Breast epithelium (tissue), 4 donors: ENCODE measurements at places on chromosomes 3 and 15.

GRCh38 chr15:41981371-41982132, 9.2 kb upstream of the EHD4 start:
- H3K27ac ChIP-seq = no peak overlapping the region
- H3K4me3 ChIP-seq = no peak overlapping the region
- DNase-seq = peak; percentile 10
- no peaks in the 10 kb centered on the region for H3K36me3 ChIP-seq
- H3K27me3 ChIP-seq = no peaks in the 10 kb centered on the region

GRCh38 chr15:86178845-86179244, 99.2 kb downstream of the AGBL1 start:
- DNase-seq = no peak
- no peaks in the 10 kb centered on the region for H3K36me3 ChIP-seq
- H3K4me3 ChIP-seq = no peak overlapping the region
- no peak overlapping the region for H3K27ac ChIP-seq
- H3K27me3 ChIP-seq = peaks cover 3% of the 10 kb centered on the region
- H3K4me1 ChIP-seq = no peaks in the 10 kb centered on the region

DNA sequence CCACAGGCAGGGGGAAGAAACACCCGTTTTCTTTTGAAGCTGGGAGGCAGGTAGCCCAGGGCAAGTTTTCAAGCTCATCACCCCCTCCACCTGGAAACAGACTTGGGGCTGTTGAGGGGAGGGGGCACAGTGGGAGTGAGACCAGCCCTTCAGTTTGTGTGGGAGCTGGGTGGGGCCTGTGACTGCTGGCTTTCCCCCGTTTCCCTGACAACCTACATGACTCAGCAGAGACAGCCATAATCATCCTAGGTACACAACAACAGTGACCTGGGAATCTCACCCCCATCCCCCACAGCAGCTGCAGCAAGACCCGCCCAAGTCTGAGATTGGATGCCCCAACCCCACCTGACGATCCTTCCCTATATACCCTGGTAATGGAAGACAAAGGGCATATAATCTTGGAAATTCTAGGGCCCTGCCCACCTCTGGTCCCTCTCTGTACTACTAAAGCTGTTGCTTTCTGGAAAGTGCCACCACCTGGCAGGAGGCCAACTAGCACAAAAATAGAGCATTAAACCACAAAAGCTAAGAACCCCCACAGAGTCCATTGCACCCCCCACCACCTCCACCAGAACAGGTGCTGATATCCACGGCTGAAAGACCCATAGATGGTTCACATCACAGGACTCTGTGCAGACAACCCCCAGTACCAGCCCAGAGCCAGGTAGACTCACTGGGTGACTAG, 422.2 kb upstream of the SGO1 start:
- H3K27ac ChIP-seq = no peak overlapping the region
- H3K27me3 ChIP-seq = no peaks in the 10 kb centered on the region
- H3K4me3 ChIP-seq = no peak overlapping the region
- no peak for DNase-seq
- H3K4me1 ChIP-seq = no peaks in the 10 kb centered on the region

DNA sequence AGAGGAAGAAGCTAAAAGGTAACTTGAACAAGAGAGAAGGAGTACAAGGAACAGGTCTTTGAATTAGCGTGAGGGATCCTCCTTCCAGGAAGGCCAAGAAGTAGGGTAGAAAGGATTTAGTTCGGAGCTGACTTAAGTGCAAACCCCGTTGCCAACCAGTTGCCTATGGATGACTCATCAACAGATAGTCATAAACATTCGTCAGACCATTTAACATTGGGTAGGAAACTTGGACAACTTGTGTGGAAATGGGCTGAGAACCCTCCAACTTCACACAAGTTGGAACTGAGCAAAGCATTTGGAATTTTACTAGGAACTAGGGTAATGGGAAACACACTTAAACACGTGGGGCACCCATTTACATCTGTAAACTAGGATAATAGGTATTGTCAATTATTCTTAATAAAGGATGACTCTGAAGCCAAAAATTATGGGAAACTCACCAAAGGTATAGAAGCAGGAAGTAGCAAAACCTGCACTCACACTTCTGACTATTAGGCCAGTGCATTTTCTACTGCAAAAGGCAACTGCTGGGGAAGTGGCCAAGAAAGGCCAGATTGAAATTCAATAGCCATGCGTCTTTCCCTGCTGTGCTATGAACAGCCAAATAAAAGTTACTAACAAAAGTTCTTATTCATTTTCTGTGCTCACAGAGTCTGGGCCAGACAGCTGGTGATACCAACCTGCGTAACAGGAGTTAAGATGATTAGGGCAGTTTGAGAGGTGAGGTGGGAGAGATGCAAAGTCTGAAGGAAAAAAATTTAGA, 174.5 kb upstream of the TMC3 start:
- no peaks in the 10 kb centered on the region for H3K27me3 ChIP-seq
- H3K27ac ChIP-seq = no peak overlapping the region
- H3K4me3 ChIP-seq = no peak overlapping the region

GRCh38 chr3:95333826-95334225, 1271.0 kb downstream of the NSUN3 start:
- no peak for DNase-seq
- no peak overlapping the region for H3K4me3 ChIP-seq
- H3K27ac ChIP-seq = no peak overlapping the region

DNA sequence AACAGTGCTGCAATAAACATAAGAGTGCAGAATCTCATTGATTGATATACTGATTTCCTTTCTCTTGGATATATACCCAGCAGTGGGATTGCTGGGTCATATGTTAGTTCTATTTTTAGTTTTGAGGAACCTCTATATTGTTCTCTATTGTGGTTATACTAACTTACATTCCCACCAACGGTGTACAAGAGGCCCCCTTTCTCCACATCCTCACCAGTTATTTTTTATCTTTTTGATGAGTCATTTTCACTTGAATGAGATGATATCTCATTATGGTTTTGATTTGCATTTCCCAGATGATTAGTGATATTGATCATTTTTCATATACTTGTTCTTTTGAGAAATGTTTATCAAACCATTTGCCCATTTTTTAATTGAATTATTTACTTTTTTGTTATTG, 12.4 kb upstream of the IREB2 start:
- DNase-seq = no peak
- no peak overlapping the region for H3K4me3 ChIP-seq
- H3K36me3 ChIP-seq = no peaks in the 10 kb centered on the region
- no peaks in the 10 kb centered on the region for H3K4me1 ChIP-seq
- H3K27ac ChIP-seq = no peak overlapping the region

DNA sequence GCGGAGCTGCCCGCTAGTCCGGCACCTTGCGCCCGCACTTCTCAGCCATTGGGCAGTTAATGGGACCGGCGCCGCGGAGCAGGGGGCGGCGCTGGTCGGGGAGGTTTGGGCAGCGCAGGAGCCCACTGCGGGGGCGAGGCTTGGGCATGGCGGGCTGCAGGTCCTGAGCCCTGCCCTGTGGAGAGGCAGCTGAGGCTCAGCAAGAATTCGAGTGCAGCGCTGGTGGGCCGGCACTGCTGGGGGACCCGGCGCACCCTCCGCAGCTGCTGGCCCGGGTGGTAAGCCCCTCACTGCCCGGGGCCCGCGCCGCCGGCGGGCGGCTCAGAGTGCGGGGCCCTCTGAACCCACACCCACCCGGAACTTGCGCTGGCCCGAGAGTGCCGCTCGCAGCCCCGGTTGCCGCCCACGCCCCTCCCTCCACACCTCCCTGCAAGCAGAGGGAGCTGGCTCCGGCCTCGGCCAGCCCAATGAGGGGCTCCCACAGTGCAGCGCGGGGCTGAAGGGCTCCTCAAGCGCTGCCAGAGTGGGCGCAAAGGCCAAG, 835.0 kb downstream of the TBL1XR1 start:
- no peaks in the 10 kb centered on the region for H3K27me3 ChIP-seq
- H3K4me3 ChIP-seq = no peak overlapping the region
- H3K36me3 ChIP-seq = no peaks in the 10 kb centered on the region
- no peaks in the 10 kb centered on the region for H3K4me1 ChIP-seq
- H3K27ac ChIP-seq = no peak overlapping the region

DNA sequence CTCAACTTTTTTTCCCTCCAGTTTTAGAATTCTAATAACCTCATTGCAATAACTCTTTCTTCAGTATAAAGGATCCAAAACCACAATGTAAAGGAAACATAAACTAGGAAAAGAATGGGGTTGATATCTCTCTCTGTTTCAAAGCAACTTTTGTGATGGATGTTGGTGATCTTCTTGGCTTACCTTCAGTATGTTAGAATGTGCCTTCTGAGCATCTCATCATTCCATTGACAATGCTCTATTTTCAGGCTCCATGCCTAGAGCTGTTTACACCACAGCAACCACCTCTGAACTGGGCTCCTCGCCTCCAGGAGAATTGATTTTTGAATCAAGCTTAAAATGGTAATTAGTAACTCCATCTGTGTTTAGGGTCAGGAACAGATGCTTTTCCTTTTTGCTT, 6.6 kb downstream of the NLGN1 start:
- H3K27ac ChIP-seq = no peak overlapping the region
- no peaks in the 10 kb centered on the region for H3K4me1 ChIP-seq
- DNase-seq = no peak
- H3K27me3 ChIP-seq = no peaks in the 10 kb centered on the region
- no peak overlapping the region for H3K4me3 ChIP-seq

- no peaks in the 10 kb centered on the region for H3K27me3 ChIP-seq
- DNase-seq = no peak
- no peaks in the 10 kb centered on the region for H3K4me1 ChIP-seq
- no peak overlapping the region for H3K4me3 ChIP-seq
- H3K27ac ChIP-seq = no peak overlapping the region
Observed at GRCh38 chr3:108623504-108623903, 34.0 kb downstream of the DZIP3 start.

DNA sequence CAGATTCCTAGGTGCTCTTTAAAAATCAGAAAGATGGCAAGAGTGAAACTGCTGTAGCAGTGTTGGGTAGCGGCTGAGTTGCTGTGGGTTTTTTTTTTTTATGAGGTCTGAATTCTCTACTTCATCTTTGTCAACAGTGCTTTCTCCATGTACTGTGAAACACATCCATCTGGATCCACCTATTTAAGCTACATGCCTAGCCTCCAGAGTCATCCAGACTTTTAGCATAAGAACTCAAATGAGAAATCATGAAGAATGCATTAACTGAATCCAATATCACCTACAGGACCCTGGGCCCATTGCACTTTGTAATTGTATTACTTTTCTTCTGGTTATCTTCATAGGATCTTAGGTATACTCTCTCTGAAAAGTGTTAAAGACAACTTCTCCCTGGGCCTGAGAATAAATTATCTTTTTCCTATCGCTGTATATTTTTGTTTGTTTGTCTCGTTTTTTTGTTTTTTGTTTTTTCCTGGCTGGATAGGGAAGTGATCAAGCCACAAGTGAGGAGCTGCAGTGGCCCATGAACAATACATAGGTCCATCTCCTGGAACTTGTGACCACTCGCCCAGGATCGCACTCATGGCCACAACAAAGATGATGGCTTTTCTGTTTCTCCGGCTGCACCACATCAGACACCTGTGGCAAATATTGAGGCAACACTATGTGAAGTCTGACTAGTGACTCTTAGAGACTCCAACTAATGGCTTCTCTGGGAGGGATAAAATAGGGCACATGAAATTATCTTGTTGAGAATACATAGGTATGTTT, 609.9 kb upstream of the AGTR1 start:
- no peaks in the 10 kb centered on the region for H3K36me3 ChIP-seq
- H3K27ac ChIP-seq = no peak overlapping the region
- H3K4me1 ChIP-seq = no peaks in the 10 kb centered on the region
- no peaks in the 10 kb centered on the region for H3K27me3 ChIP-seq
- no peak overlapping the region for H3K4me3 ChIP-seq

- no peak overlapping the region for H3K27ac ChIP-seq
- H3K4me1 ChIP-seq = no peaks in the 10 kb centered on the region
- H3K27me3 ChIP-seq = no peaks in the 10 kb centered on the region
- DNase-seq = no peak
- no peak overlapping the region for H3K4me3 ChIP-seq
Observed at GRCh38 chr15:52379395-52380106, 83.9 kb upstream of the MYO5C start.

- no peak overlapping the region for H3K27ac ChIP-seq
- DNase-seq = no peak
- no peaks in the 10 kb centered on the region for H3K27me3 ChIP-seq
- H3K4me3 ChIP-seq = no peak overlapping the region
- H3K36me3 ChIP-seq = no peaks in the 10 kb centered on the region
- H3K4me1 ChIP-seq = no peaks in the 10 kb centered on the region
Observed at GRCh38 chr3:138396752-138397410, 37.5 kb upstream of the ESYT3 start.

DNA sequence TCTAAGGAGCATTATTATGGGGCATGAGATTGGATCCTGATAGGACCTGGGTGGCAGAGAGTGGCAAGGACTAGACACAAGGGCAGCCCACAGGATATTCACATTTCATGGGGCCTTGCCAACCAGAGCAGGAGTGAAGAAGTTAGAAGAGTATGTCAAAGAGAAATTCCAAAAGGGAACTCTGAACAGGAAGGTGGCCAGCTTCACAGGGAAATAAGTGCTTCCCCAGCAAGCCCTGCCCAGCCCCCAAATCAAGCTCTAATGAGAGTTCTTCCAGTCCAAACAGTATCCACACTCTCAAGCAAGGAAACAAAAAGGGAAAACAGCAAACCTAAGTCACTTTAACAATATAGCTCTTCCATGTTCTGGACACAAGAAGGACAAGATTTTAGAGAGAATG, 130.2 kb upstream of the COL8A1 start:
- no peak overlapping the region for H3K27ac ChIP-seq
- no peaks in the 10 kb centered on the region for H3K27me3 ChIP-seq
- no peaks in the 10 kb centered on the region for H3K36me3 ChIP-seq
- no peaks in the 10 kb centered on the region for H3K4me1 ChIP-seq
- DNase-seq = no peak
- H3K4me3 ChIP-seq = no peak overlapping the region

- DNase-seq = no peak
- no peak overlapping the region for H3K4me3 ChIP-seq
- no peaks in the 10 kb centered on the region for H3K27me3 ChIP-seq
- no peaks in the 10 kb centered on the region for H3K36me3 ChIP-seq
- H3K4me1 ChIP-seq = no peaks in the 10 kb centered on the region
Observed at GRCh38 chr3:172564499-172564898, 41.3 kb upstream of the TNFSF10 start.

DNA sequence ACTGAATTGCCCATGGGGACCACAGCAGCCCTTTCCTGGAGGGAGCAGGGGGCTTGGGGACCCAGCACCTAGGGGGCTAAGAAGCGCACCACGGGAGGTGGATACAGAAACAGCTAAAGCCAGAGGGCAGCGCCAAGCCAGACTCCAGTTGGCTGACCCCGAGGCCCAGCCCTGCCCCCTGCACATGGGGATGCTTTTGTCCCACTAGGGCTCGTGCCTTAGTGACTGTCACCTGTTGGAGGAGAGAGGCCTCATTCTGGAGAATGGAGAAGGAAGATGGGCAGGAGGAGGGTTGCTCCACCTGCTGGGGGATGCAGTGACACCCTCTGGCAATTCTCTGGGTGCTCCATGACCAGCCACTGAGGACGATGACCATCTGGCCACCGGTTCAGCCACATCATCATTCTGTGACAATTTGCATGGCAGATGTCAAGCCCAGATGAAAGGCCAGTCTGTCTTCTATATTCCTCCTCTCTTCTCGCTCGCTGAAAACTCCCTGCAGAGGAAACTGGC, 167.8 kb upstream of the TLE3 start:
- no peaks in the 10 kb centered on the region for H3K36me3 ChIP-seq
- no peak overlapping the region for H3K4me3 ChIP-seq
- H3K27me3 ChIP-seq = no peaks in the 10 kb centered on the region
- H3K27ac ChIP-seq = peak overlapping the region; percentile 18

- no peaks in the 10 kb centered on the region for H3K36me3 ChIP-seq
- H3K4me1 ChIP-seq = peaks cover 1% of the 10 kb centered on the region
- no peak overlapping the region for H3K4me3 ChIP-seq
- no peak for DNase-seq
- H3K27me3 ChIP-seq = no peaks in the 10 kb centered on the region
- no peak overlapping the region for H3K27ac ChIP-seq
Observed at GRCh38 chr15:77544162-77544561, 88.5 kb downstream of the LINGO1 start.
